ENCODE measurements at places on chromosomes 5 and 9. TPM values are rescaled to one million over a fixed set of nuclear protein-coding genes. Genes with fewer than 3 reads are reported as not detected.
A peak's percentile ranks its signal among the peaks of the same experiment; 100 is the strongest.

DNA sequence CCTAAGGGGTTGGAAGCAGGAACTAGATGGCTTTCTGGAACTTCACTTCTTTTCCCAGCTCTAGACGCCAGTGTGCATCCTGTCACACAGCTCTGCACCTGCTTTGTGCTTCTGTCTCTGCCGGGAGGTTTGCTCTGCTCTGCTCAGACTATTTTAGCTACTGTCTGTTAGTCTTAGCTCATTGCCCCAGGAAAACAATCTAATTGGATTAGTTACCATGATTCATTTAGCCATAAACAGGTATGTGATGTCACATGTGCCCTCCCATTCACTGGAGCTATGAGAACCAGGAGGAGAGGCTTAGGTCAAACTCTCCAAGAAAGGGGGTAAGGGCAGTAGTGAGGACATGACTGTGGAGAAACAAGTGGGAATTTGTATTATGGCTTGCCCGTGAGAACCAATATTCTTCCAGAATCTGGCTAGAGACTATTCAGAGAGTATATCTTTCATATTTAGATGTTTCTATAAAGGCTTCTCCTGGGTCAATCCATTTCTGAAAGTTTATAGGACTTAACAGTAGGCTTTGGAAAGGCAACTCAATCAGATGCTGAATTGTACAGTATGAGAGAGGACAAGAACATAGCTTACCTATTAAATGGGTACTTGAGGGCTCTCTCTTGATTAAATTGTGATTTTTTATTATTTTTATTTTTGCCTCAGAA lies 22.4 kb upstream of the NREP start:
- DNase-seq = no peak

The GGTA1 gene
- total RNA-seq = 3.9 TPM

DNA sequence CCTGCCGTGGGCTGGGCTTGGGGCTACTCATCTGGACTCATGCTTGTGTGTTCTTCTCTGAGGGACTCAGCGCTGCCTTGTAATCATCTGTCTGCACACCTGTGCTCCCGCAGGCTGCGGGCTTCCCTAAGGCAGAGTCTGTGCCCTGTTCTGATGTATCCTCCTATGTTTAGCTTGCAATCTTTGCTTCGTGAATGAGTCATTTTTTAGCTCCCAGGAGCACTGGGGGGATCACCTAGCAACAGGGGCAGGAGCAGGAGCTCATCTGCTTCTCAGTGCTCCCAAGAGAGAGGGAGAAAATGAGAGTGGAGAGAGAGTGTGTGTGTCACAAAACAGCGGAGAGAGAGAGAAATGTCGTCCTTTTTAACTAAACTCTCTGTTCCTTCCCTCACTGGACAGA lies 202.4 kb upstream of the ZNF618 start:
- DNase-seq = no peak

The ARL14EPL gene
- 0.11 TPM for total RNA-seq

DNA sequence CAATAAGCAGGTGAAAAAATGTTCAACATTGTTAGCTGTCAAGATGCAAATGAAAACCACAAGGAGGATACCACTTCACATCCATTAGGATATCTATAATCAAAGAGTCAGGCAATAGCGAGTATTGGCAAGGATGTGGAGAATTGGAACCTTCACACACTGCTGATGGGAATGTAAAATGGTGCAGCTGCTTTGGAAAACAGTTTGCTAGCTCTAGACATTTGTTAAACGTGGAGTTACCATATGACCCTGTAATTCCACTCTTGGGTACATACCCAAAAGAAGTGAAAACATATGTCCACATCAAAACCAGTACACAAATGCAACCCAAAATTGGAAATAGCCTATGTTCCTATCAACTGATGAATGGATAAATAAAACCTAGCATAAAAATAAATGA lies 37.4 kb downstream of the SCAMP1 start:
- DNase-seq = no peak

- peak; percentile 22 for DNase-seq
These were observed 234.2 kb upstream of the ADAMTS16 start for GRCh38 chr5:4905674-4906520.
